ENCODE measurements at places on chromosomes 7 and 10.

- peak; percentile 83 for DNase-seq
Measured at GRCh38 chr10:52621635-52622079, 150.9 kb downstream of the MBL2 start.

GRCh38 chr10:14369906-14370305 is 39.2 kb upstream of the FRMD4A start:
- no peak for DNase-seq

DNA sequence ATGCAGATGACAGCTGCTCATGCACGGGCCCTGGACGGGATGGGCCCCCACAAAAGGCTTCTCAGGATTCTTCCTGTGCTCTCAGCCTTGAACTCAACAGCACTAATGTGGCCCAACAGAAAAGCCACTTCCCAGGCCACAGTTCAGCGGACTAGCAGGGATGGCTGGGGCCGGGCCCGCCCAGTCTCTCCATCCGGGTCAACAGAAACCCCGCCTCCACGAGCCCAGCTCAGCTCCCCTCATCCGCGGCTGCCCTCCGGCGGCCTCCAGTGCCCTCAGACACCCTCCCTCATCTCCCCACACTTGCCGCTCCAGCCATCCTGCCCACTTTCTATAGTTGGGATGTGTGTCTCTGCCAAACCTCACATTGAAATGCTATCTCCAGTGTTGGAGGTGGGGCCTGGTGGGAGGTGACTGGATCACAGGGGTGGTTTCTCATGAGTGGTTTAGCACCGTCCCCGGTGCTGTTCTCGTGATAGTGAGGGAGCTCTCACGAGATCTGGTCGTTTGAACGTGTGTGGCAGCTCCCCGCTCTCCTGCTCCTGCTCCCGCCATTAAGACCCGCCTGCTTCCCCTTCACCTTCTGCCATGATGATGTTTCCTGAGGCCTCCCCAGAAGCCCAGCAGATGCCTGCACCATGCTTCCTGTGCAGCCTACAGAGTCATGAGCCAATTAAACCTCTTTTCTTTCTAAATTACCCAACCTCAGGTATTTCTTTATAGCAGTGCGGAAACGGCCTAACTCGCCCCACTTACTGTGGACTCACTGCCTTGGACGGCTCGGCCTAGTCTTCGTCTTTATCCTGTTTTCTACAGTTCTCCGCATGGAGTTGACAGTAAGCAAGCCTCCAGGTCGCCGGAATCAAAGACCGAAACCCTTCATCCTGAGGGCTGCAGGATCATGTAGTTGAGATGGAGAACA is 169.9 kb upstream of the RNF32 start:
- no peak for DNase-seq

- DNase-seq = peak; percentile 22
Measured at GRCh38 chr7:107201795-107202450, 33.1 kb downstream of the HBP1 start.

GRCh38 chr7:100818366-100818765 is 9.0 kb downstream of the EPHB4 start:
- no peak for DNase-seq

GRCh38 chr10:128901236-128901635 is 565.8 kb upstream of the MGMT start:
- DNase-seq = no peak

GRCh38 chr10:23419655-23420329 is 19.1 kb upstream of the OTUD1 start:
- no peak for DNase-seq

- DNase-seq = no peak
Measured at GRCh38 chr7:21352540-21353387, 75.1 kb upstream of the SP4 start.

DNA sequence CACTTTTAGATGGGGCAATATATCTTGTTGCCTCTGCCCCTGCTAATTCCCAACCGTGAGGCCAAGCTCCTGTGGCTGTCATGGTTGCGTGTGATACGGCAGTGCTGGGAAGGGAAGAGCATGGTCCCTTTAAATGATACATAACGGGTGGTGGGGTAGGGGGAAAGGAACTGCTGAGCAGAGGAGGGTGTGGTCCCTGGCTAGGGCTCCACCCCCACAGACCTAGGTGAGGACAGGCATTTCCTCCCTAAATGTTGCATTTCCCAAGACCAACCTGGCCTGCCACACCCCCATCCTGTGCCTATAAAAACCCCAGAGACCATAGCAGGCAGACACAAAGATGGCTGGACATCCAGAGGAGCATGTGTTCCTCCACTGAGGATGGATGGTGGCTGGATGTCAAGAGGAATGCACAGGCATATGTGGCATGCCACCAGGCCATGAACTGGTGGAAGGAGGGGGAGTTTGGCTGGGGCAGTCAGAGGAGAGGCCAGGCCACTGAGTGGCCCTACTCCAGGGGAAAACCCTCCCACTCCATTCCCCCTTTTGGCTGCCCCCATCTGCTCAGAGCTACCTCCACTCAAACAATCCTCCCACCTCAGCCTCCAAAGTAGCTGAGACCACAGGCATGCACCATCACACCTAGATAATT is 104.0 kb downstream of the PLXDC2 start:
- no peak for DNase-seq

DNA sequence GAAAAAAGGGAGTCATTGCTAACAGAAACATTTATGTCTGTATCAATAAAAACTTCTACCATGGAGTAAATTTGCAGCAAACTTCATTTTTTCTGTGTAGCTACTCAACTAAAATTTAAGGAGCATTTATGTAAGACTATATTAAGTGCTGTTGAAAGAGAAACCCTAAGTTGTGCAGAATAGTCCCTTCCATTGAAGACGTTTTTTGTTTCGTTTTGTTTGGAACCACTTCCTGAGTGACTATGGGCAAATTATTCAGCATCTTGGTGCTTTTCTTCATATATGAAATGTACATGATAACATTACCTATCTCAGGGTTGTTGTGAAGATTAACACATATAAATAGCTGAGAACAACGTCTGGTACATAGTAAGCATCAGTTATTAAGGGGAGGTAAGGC is 24.3 kb downstream of the SEM1 start:
- DNase-seq = no peak

- no peak for DNase-seq
Measured at GRCh38 chr10:132648072-132648850, 110.7 kb downstream of the INPP5A start.

GRCh38 chr7:149720372-149721083 is 52.9 kb downstream of the ZNF467 start:
- DNase-seq = no peak

DNA sequence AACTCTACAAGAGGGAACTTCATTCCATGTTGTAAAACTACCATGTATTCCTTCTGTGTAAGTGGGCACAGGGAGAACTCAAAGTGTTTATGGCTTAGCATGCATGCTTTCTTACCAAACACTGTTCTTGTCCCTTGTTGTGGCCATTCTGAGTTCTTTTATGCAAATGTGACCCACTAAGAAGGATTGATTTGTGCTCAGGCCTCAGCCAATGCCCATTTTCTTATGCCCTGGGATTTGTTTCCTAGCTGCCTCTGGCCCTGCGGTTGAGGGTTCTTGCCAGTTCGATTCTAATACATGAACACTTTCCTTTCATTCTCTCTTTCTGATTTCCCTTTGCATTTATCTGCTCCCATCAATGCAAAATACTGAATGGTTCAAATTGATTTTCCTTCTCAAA is 316.7 kb downstream of the NRG3 start:
- DNase-seq = no peak

GRCh38 chr7:14637968-14638367 is 264.6 kb downstream of the DGKB start:
- no peak for DNase-seq

GRCh38 chr7:98110249-98111022 is 3.8 kb downstream of the LMTK2 start:
- DNase-seq = no peak

DNA sequence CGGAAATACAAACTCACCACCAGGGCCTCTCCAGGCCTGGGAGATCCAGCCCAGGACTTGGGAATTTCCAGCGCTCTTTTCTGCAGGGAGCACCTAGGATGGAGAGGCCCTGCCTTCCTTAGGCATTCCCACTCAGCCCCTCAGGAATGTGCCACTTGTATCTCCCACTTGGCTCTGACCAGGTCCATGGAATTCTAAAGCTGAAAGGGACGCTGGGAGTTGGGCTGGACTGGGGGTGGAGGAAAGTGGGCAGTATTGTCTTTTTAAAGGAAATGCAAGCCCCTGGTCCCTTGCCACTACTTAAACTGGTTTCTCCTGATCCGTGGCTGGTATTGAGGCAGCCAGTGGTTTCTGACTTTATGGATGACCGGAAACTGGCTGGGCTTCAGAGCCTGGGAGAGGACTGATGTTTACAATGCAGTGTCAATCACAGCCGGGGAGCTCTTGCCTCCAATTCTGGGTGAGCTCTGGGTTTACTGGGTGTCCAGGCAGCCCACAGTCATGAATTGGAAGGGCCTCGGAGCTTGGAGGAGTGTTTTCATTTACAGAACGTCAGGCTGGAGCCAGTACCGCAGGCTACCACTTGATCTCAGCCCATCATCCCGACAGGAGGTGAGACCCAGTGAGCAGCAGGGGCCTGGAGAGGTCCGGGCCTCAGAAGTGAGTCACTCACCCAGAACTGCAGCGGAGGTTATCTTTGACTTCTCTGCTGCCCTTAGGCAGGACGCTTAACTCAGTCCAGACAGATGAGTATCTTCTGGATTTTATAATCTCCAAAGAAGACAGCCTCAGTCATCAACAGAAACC is 27.3 kb downstream of the AGAP3 start:
- DNase-seq = peak; percentile 92

GRCh38 chr10:530717-531116 is 158.8 kb downstream of the DIP2C start:
- no peak for DNase-seq

DNA sequence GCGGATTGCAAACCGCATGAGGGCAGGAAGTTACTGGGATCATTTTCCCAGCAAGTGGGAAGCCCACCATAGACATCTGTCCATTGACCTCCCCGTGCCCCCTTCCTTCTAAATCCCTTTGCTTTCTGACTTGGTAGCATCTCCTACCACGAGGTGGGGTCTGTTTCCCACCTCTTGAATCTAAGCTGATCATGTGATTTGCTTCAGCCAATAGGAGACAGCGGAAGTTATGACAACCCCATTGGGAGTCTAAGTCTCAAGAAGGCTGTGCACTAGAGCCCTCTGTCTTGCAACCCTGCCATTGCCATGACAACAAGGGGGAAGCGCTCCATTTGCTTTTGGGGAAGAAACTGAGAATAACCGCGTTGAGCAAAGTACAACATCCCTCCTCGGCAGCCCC is 39.2 kb upstream of the CARD11 start:
- DNase-seq = no peak

GRCh38 chr7:25168145-25168544 is 43.1 kb upstream of the CYCS start:
- no peak for DNase-seq

DNA sequence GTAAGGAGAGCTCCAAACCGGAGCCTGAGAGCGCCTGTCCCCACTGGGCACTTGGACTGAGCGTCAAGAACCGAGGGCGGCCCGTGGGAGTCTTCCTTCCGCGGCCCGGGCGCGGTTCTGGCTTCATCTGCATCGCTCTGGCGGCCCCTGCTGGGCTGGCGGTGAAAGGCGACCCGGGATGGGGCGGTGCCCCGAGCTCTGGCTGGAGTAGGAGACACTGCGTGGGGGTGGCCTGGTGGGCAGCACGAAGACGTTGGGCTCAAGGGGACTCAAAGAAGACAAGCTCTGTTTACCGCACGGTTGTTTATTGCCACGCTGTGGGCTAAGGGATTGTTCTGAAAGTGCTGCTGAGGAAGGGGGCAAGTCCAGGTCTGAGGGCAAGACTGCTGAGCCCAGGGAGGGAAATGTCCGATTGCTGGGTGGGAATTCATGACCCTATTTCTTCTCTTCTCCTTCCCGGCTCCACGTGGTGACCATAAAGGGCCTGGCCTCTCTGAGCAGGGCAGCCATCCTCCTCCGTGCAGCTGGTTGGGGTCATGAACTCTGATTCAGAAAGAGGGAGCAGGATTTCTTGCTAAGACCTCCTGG is 29.8 kb downstream of the PLAU start:
- DNase-seq = peak; percentile 69

- DNase-seq = peak; percentile 83
Measured at GRCh38 chr7:604001-604883, 84.6 kb upstream of the PDGFA start.

GRCh38 chr7:29649028-29649716 is 85.5 kb downstream of the PRR15 start:
- no peak for DNase-seq

GRCh38 chr10:100333661-100334440 is 3.8 kb upstream of the PKD2L1 start:
- DNase-seq = peak; percentile 45

- no peak for DNase-seq
Measured at GRCh38 chr7:157813741-157814661, 477.2 kb downstream of the DNAJB6 start.

GRCh38 chr7:70744492-70744891 is 387.5 kb upstream of the GALNT17 start:
- DNase-seq = no peak

DNA sequence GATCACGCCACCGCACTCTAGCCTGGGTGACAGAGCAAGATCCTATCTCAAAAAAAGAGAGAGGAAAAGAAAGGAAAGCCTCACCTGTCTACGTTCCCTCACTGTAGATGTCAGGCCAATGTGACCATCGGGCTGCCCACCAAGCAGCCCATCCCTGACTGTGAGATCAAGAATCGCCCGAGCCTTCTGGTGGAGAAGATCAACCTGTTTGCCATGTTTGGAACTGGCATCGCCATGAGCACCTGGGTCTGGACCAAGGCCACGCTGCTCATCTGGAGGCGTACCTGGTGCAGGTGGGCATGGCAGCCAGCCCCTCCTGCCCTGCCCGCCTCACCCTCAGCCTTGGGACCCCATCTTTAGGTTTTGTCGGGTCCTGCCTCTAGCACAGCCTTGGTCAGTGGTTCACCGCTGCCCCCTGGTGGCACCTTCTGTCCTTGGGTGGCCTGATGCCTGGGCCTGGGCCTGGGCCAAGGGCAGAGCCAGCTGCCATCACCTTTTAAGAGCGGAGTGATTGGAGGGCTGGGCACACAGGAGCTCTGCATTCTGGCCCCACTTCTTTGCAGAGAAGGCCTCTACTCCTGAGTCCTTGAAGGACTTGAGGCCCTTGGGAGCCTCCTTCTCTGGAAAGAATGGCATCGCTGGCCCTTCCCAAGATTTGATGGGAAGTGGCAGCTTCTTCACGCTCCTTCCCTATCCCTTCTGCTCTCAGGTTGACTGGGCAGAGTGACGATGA is 14.4 kb upstream of the AHCYL2 start:
- peak; percentile 44 for DNase-seq

- DNase-seq = peak; percentile 12
Measured at GRCh38 chr7:151311294-151311864, 30.2 kb upstream of the NUB1 start.

GRCh38 chr10:110840225-110840922 is 31.4 kb upstream of the PDCD4 start:
- no peak for DNase-seq

DNA sequence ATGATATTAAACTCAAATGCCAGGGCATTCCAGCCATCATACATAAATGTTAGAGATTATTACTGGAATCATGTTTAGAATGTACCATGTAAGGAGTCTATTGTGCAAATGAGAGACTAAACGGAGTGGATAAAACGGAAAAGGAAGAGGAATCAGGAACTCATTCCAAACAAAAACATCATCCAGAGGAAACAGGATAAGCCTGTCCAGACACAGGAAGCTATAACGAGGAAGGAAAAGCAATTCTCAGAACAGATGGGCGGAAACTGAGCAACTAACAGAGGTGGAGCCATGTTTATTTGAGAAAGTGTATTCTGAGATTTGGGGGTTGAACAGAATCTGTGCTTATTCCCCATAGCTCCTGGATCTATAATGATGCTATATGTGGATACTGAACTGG is 52.3 kb upstream of the TRIM24 start:
- DNase-seq = no peak

Measured in fibroblast of skin of right biceps (primary cell).